Osteocyte (in vitro differentiated cells): ENCODE measurements at places on chromosomes 2 and 18. TPM values are rescaled to one million over a fixed set of nuclear protein-coding genes. Genes with fewer than 3 reads are reported as not detected.

DNA sequence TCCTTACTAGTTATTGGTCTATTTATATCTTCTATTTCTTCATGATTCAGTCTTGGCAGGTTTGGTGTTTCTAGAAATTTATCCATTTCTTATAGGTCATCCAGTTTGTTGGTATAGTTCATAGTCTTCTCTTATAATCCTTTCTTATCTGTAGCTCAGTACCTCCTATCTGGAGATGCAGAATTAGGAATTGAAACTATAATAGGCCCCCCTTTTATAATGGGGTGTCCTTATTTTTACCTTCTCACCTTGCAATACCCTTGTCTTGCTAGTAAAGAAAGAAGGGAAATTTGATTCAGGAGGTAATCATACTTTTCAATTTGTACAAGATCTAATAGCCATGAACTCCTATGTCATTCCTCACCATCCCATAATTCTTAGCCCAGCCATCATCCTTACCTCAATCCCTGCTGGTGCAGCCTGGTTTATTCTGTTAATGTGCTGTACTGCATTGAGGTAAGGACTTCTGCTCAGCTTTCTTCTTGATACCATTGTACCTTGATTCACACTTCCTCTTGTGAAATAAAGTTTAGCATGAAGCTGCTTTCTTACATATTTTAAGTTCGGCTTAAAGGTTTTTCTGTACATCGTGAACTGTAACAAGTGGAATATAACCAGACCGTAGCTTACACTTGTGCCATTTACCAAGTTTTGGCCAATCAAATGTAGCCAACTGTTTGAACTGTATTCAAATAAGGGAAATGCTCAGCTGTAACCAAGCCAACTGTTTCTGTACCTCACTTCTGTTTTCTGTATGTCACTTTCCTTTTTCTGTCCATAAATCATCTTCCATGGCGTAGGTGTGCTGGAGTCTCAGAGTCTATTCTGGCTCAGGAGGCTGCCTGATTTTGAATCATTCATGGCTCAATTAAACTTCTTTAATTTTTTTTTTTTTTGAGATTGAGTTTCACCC lies 40.1 kb upstream of the PTH2R start:
- no peak overlapping the region for H3K27ac ChIP-seq
- peaks cover 11% of the 10 kb centered on the region for H3K4me1 ChIP-seq
- H3K4me3 ChIP-seq: no peak overlapping the region
- no peak for DNase-seq

DNA sequence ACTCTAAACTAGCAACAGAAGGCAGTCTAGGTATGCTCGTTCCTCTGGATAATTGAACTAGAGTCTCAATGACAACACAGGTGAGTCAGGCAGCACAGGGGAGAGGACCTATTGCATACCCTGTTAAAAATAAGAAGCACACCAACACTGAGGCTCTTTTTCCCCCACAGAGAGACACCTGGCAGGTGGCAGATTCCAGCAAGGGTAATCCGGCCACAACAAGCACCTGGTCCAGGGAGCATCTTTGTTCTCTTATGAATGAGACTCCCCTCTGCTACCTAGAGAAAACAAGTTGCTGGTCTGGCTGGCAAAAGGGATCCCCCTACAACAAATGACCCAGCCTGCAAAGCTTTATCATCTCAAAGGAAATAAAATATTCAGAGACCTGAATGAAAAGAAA lies 508.9 kb upstream of the POU3F3 start:
- H3K27ac ChIP-seq: no peak overlapping the region
- H3K27me3 ChIP-seq: peaks cover 9% of the 10 kb centered on the region
- H3K36me3 ChIP-seq: no peaks in the 10 kb centered on the region
- no peak for DNase-seq

DNA sequence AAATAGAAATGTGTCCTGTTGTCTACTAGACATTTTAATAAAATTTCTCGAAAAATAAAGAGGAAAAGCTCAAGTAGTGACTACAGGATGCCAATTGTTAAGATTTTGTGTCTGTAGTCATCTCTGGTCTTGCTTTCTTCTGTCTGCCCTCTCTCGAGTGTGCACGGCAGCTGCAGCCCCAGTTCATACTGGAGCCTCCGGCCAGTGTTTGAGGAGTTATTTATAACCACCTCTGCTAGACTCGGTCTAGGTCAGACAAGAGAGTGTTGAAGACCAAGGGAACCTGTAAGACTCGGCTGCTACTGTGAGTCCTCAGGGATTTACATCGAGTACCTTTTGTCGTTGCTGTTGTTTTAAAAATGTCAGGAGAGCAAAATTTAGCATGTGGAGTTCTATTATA lies 810.1 kb upstream of the POU3F3 start:
- no peak overlapping the region for H3K4me3 ChIP-seq
- H3K27ac ChIP-seq: no peak overlapping the region
- peaks cover under 1% of the 10 kb centered on the region for H3K4me1 ChIP-seq
- H3K27me3 ChIP-seq: peaks cover 4% of the 10 kb centered on the region
- DNase-seq: no peak
- H3K36me3 ChIP-seq: no peaks in the 10 kb centered on the region

DNA sequence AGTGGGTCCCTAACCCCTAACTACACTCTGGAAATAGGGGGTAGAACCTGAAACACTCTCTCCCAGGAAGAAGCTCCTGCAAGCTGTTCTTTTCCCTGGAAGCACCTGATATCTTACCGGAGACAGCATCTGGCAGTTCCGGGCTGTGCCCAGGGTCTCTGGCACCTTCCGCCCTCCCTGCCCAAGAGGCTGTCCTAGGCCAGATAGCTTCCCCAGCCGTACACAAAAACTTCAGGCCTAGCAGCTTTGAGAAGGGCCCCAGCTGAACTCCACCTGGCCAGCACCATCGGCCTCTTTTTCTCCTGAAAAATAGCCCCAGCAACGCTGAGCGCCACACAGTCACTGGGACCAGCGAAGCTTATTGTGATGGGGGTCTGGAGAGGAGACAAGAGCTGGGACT lies 9.7 kb downstream of the OSR1 start:
- H3K27ac ChIP-seq: peak overlapping the region; percentile 99
- peaks cover 23% of the 10 kb centered on the region for H3K36me3 ChIP-seq
- peak overlapping the region; percentile 97 for H3K4me3 ChIP-seq
- no peaks in the 10 kb centered on the region for H3K27me3 ChIP-seq
- peak; percentile 56 for DNase-seq
- H3K4me1 ChIP-seq: peaks cover 21% of the 10 kb centered on the region

- H3K4me1 ChIP-seq: no peaks in the 10 kb centered on the region
- no peak for DNase-seq
- no peaks in the 10 kb centered on the region for H3K36me3 ChIP-seq
- no peak overlapping the region for H3K27ac ChIP-seq
Observed at GRCh38 chr2:14941151-14941631, 308.7 kb downstream of the LRATD1 start.

GRCh38 chr2:65231892-65232477 lies 4.4 kb downstream of the ACTR2 start:
- H3K4me3 ChIP-seq: peak overlapping the region; percentile 7
- H3K36me3 ChIP-seq: peaks cover 2% of the 10 kb centered on the region
- DNase-seq: no peak
- peak overlapping the region; percentile 88 for H3K27ac ChIP-seq
- peaks cover 60% of the 10 kb centered on the region for H3K4me1 ChIP-seq

GRCh38 chr2:127427376-127428056 lies 9.3 kb downstream of the PROC start:
- H3K36me3 ChIP-seq: no peaks in the 10 kb centered on the region
- no peak overlapping the region for H3K27ac ChIP-seq
- H3K27me3 ChIP-seq: no peaks in the 10 kb centered on the region
- H3K4me3 ChIP-seq: no peak overlapping the region

DNA sequence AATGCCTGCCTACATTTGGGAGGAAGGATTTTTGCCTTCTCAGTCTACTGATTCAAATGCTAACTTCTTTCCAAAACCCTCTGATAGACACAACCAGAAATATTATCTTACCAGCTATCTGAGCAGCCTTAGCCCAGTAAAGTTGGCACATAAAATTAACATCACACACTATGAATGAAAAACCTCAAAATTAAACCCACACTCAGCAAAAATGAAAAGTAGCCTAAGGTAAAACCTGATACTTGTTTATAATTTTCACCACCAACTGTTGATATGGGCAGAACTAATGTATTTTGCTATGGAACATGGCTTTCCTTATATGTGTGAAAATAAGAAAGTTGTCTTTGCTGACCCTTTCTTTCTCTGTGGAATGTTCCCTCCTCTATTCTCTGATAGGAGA lies 226.0 kb downstream of the DPP10 start:
- no peaks in the 10 kb centered on the region for H3K4me1 ChIP-seq
- no peaks in the 10 kb centered on the region for H3K27me3 ChIP-seq
- no peak overlapping the region for H3K27ac ChIP-seq
- no peak for DNase-seq
- no peak overlapping the region for H3K4me3 ChIP-seq

GRCh38 chr2:217436386-217436785 lies 566.4 kb downstream of the TNS1 start:
- H3K4me1 ChIP-seq: peaks cover 51% of the 10 kb centered on the region
- DNase-seq: no peak

GRCh38 chr2:17163638-17164037 lies 354.6 kb downstream of the RAD51AP2 start:
- no peaks in the 10 kb centered on the region for H3K27me3 ChIP-seq
- no peaks in the 10 kb centered on the region for H3K36me3 ChIP-seq
- H3K4me3 ChIP-seq: no peak overlapping the region
- no peaks in the 10 kb centered on the region for H3K4me1 ChIP-seq

GRCh38 chr18:57094175-57094574 lies 52.7 kb upstream of the BOD1L2 start:
- H3K27ac ChIP-seq: no peak overlapping the region
- H3K36me3 ChIP-seq: no peaks in the 10 kb centered on the region
- H3K4me3 ChIP-seq: no peak overlapping the region
- H3K4me1 ChIP-seq: no peaks in the 10 kb centered on the region
- no peaks in the 10 kb centered on the region for H3K27me3 ChIP-seq

DNA sequence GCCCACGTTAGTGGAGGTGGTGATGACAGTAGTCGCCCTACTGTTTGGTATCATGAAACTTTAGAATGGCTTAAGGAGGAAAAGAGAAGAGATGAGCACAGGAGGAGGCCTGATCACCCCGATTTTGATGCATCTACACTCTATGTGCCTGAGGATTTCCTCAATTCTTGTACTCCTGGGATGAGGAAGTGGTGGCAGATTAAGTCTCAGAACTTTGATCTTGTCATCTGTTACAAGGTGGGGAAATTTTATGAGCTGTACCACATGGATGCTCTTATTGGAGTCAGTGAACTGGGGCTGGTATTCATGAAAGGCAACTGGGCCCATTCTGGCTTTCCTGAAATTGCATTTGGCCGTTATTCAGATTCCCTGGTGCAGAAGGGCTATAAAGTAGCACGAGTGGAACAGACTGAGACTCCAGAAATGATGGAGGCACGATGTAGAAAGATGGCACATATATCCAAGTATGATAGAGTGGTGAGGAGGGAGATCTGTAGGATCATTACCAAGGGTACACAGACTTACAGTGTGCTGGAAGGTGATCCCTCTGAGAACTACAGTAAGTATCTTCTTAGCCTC lies 16.2 kb downstream of the MSH6 start:
- H3K27ac ChIP-seq: no peak overlapping the region

DNA sequence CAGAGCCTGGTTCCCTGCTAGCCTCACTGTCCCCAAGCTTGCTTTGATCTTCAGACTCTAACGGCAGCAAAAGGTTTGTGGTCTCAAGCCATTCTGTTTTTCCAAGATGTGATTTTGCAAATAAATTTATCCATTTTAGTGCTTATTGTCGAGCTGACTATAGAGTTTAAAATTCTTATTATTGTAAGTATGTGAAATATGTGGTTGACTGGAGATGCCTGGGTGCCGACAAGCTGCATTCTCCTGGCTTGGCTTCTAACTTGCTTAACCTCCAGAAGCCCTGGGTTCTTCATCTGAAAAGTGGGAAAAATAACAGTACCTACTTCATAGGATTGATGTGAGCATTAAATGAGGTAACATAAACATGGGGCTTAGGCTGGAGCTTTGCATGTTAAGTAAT lies 9.9 kb upstream of the EDAR start:
- H3K36me3 ChIP-seq: no peaks in the 10 kb centered on the region
- no peak overlapping the region for H3K4me3 ChIP-seq
- DNase-seq: no peak
- no peak overlapping the region for H3K27ac ChIP-seq

GRCh38 chr18:32520771-32521170 lies 50.1 kb upstream of the GAREM1 start:
- H3K27me3 ChIP-seq: peaks cover 25% of the 10 kb centered on the region
- H3K4me1 ChIP-seq: no peaks in the 10 kb centered on the region
- H3K4me3 ChIP-seq: no peak overlapping the region
- DNase-seq: no peak

DNA sequence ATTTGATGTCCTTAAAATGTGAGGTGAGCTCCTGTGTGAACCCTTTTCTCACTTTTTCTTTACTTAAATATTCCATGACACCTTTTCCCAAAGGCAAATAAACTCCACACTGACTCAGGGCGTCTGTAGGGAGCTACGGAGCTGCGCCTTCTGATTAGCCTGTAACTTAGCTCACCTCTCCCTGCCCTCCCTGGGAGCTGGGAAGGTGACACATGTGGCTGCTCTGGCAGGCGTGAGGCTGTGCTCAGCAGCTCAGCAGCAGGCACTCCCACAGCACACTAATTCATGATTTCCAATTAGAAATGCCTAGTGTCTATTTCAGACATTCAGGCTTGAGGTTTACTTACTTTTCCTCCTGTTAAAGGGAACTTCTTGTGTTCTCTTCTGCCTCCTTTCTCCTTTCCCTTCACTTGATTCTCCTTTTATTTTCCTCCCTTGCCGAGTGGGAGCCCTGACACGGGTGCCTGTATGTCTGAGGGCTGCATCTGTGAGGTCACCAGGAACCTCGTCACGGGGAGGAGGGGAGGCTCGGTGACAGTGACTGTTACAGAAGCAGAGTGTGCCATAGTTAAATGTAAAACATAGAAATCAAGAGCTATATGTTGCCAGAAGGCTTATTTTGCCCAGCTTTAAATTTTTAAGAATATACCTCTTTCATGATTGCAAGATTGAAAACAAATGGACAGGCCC lies 437.1 kb downstream of the DCDC2C start:
- H3K27me3 ChIP-seq: no peaks in the 10 kb centered on the region
- H3K36me3 ChIP-seq: no peaks in the 10 kb centered on the region
- H3K4me3 ChIP-seq: peak overlapping the region; percentile 11
- H3K4me1 ChIP-seq: peaks cover 35% of the 10 kb centered on the region
- H3K27ac ChIP-seq: peak overlapping the region; percentile 79

- peaks cover 36% of the 10 kb centered on the region for H3K36me3 ChIP-seq
- peaks cover 5% of the 10 kb centered on the region for H3K4me1 ChIP-seq
- H3K27ac ChIP-seq: peak overlapping the region; percentile 54
- H3K27me3 ChIP-seq: no peaks in the 10 kb centered on the region
- no peak overlapping the region for H3K4me3 ChIP-seq
- no peak for DNase-seq
Observed at GRCh38 chr18:54279477-54280219, 10.3 kb downstream of the POLI start.

- no peak overlapping the region for H3K4me3 ChIP-seq
- no peaks in the 10 kb centered on the region for H3K27me3 ChIP-seq
- no peak overlapping the region for H3K27ac ChIP-seq
- H3K4me1 ChIP-seq: no peaks in the 10 kb centered on the region
- DNase-seq: no peak
Observed at GRCh38 chr2:74361327-74361726, 18.1 kb upstream of the SLC4A5 start.

- H3K27me3 ChIP-seq: no peaks in the 10 kb centered on the region
- no peak for DNase-seq
- peak overlapping the region; percentile 3 for H3K27ac ChIP-seq
- peaks cover 6% of the 10 kb centered on the region for H3K4me1 ChIP-seq
- H3K4me3 ChIP-seq: no peak overlapping the region
- H3K36me3 ChIP-seq: peaks cover 67% of the 10 kb centered on the region
Observed at GRCh38 chr2:231258701-231259100, 60.3 kb downstream of the ARMC9 start.

Gene FAM237A
- not detected in 2 replicates for total RNA-seq

Gene C1GALT1C1L
- not detected in 2 replicates for total RNA-seq

Gene COL4A4
- total RNA-seq: 1.3 and 2.0 TPM in 2 replicates

Gene ACOXL
- total RNA-seq: not detected in 2 replicates

Gene SFTPB
- total RNA-seq: not detected in 2 replicates

Gene DNAH6
- 0.10 TPM in 1 of 2 replicates, not detected in the other for total RNA-seq
